ENCODE measurements at places on chromosomes 1 and 21. TPM values are rescaled to one million over a fixed set of nuclear protein-coding genes. Genes with fewer than 3 reads are reported as not detected.

DNA sequence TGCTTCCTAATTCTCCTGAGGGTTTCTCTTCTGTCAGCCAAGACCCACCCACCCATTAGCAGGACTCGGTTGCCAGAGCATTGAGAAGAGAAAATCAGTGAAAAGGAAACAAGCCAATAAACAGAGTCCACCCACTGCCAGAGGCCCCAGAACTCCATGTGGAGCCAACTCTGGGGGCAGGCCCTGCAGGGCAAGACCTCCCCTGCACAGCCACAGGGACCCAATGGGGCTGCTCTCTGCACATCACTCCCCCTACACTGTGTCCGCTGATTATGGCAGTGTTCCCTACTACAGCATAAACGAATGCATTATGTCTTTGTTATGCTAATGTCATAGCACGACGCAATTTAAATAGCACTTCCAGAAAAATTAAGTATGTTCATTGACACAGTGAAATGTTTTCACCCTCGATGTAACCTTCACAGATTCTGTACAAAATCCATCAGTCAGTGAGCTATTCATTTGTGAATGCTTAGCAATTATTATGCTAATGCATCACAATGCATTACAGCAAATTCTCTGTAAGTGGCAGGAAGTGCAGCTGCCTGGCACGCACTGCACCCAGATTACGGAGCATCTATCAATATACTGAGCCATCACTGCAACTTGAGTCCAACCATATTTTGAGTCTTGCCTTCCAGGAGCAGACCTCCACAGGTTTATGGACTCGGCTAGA lies 56.4 kb downstream of the GRIK3 start:
- H3K27ac ChIP-seq, result no peak overlapping the region
- no peaks in the 10 kb centered on the region for H3K4me1 ChIP-seq
- H3K4me3 ChIP-seq, result no peak overlapping the region
- H3K27me3 ChIP-seq, result no peaks in the 10 kb centered on the region
- H3K36me3 ChIP-seq, result no peaks in the 10 kb centered on the region

DNA sequence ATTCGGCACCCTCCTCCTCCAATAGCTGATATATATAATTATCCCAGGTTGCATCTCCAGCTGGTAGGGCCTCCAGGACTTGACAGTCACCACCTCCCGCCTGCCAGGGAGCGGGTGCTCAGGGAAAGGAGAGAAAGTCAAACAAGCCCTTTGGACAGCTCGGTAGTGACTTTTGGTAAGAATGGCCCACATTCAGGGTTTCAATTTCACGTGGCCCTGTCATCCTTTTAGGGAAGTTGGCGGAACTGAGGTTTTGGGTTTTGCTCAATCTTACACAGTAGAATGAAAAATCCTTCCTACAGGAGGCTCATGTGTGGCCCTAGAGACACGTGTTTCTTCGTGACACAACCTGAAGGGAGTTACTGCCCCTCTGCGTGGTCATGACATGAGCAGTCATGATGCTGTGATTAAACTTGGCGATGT lies 44.2 kb downstream of the CAPN8 start:
- H3K27ac ChIP-seq, result no peak overlapping the region
- H3K4me3 ChIP-seq, result no peak overlapping the region
- H3K4me1 ChIP-seq, result peaks cover 3% of the 10 kb centered on the region
- H3K36me3 ChIP-seq, result no peaks in the 10 kb centered on the region
- DNase-seq, result no peak

Gene LINGO4
- 1.2 TPM for total RNA-seq

- no peak overlapping the region for H3K27ac ChIP-seq
- peaks cover 59% of the 10 kb centered on the region for H3K27me3 ChIP-seq
- no peaks in the 10 kb centered on the region for H3K4me1 ChIP-seq
- H3K36me3 ChIP-seq, result no peaks in the 10 kb centered on the region
- no peak overlapping the region for H3K4me3 ChIP-seq
- no peak for DNase-seq
These were observed 24.1 kb upstream of the EGLN1 start for GRCh38 chr1:231446138-231446537.

GRCh38 chr1:29460694-29461093 lies 224.4 kb downstream of the PTPRU start:
- H3K4me1 ChIP-seq, result no peaks in the 10 kb centered on the region
- H3K27me3 ChIP-seq, result peaks cover 4% of the 10 kb centered on the region
- H3K27ac ChIP-seq, result no peak overlapping the region
- H3K4me3 ChIP-seq, result no peak overlapping the region
- no peaks in the 10 kb centered on the region for H3K36me3 ChIP-seq

DNA sequence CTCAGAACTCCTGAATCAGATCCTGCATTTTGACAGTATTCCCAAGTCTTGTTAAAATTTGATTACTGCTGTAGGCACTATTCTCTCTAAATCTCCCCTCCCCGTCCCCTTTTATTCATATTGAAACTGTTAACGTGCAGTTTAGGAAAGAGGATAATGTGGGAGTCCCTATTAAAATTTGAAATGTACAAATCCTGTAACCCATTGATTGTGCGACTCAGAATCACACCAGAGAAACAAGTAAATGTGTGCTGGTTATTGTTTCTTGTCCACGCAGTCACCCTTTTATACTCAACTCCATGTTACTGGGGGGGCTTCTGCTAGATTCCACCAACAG lies 584 bp upstream of the LTN1 start:
- peaks cover 17% of the 10 kb centered on the region for H3K36me3 ChIP-seq
- peaks cover 43% of the 10 kb centered on the region for H3K4me1 ChIP-seq
- peak overlapping the region; percentile 94 for H3K27ac ChIP-seq
- DNase-seq, result no peak
- no peaks in the 10 kb centered on the region for H3K27me3 ChIP-seq
- H3K4me3 ChIP-seq, result peak overlapping the region; percentile 86

Gene SLC26A9
- total RNA-seq, result not detected

GRCh38 chr1:98078596-98078995 lies 157.8 kb upstream of the DPYD start:
- no peaks in the 10 kb centered on the region for H3K36me3 ChIP-seq
- no peaks in the 10 kb centered on the region for H3K4me1 ChIP-seq
- no peak overlapping the region for H3K4me3 ChIP-seq
- no peak for DNase-seq

DNA sequence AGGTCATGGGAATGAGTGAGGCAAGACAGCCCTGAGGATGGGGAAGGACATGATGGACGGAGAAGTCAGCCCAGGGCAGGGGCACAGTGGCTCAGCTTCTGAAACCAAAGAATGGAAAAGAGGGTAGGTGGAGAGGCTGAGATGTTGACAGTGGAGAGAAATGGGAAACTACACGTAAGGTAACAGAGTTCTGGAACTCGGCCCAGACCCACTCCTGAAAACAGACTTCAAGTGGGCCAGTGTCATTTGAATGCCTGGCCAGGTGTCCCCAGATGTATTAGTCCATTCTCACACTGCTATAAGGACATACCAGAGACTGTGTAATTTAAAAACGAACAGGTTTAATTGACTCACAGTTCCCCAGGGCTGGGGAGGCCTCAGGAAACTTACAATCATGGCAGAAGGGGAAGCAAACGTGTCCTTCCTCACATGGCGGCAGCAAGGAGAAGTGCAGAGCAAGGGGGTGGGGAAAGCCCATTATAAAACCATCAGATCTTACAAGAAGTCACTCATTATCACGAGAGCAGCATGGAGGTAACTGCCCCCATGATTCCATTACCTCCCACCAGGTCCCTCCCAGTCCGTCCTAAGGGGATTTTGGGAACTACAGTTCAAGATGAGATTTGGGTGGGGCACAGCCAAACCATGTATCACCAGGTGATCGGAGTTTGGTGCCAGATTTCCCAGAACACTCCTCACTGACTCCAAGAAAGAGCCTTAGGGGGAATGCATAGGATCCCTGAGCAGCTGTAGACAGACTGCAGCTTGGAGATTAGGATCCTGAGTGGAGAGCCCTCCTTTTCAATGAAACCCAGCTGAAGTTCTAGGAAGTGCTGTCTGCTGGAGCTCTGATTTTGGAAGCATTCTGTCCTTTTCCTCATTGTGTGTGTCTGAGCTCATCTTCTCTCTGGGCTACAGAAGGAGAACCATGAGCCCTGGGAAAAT lies 40.3 kb downstream of the FHAD1 start:
- H3K27me3 ChIP-seq, result peaks cover 19% of the 10 kb centered on the region
- DNase-seq, result no peak
